ENCODE measurements at places on chromosomes 11 and 22. TPM values are rescaled to one million over a fixed set of nuclear protein-coding genes. Genes with fewer than 3 reads are reported as not detected.

WT1 gene
- total RNA-seq: not detected

CFAP68 gene
- total RNA-seq: 9.1 TPM

MAPK8IP2 gene
- total RNA-seq: 0.51 TPM

CAPRIN1 gene
- 77.3 TPM for total RNA-seq
